ENCODE measurements at places on chromosomes 16 and 17.

- no peak overlapping the region for H3K27ac ChIP-seq
- no peaks in the 10 kb centered on the region for H3K36me3 ChIP-seq
- peaks cover 8% of the 10 kb centered on the region for H3K4me1 ChIP-seq
- no peaks in the 10 kb centered on the region for H3K27me3 ChIP-seq
- DNase-seq: no peak
These were observed 5.6 kb downstream of the IGF2BP1 start for GRCh38 chr17:49002766-49003165.

DNA sequence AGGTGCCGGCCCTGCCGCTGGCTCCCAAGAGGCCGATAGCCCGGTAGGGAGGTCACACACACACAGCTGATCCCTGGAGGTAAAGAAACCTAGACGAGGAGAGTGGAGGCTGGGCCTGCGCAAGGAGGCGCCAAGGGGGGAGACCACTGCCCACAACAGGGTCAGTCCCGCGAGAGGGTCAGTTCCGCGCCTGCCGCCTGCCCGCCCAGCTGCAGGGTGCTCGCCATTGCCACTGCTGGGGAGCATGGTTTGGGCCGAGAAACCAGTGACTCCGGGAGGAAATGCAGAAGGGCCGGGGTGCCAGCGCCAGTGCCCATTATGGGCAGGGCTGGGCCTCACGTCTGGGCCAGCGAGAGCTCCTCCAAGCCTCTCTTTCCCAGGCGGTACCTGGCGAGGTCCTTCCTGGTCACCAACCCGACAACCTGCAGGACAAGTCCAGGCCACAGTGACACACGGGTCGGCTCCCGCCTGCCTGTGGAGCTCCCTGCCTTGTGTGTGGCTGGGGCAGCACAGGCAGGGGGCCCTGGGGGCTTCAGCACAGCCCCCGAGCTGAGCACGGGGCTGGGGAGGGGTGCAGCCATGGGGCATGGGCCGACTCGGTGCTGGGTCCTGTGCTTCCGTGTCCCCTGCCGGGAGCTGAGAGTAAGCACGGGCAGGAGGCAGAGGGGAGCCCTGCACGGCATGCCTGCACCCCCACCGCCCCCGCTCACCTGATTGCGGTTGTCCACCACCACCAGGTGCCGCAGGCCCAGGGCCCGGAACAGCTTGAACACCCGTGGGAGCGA lies 2.1 kb upstream of the CCDC154 start:
- no peak for DNase-seq
- H3K36me3 ChIP-seq: peaks cover 9% of the 10 kb centered on the region
- no peaks in the 10 kb centered on the region for H3K27me3 ChIP-seq
- no peak overlapping the region for H3K27ac ChIP-seq
- H3K4me1 ChIP-seq: no peaks in the 10 kb centered on the region
- H3K4me3 ChIP-seq: no peak overlapping the region

DNA sequence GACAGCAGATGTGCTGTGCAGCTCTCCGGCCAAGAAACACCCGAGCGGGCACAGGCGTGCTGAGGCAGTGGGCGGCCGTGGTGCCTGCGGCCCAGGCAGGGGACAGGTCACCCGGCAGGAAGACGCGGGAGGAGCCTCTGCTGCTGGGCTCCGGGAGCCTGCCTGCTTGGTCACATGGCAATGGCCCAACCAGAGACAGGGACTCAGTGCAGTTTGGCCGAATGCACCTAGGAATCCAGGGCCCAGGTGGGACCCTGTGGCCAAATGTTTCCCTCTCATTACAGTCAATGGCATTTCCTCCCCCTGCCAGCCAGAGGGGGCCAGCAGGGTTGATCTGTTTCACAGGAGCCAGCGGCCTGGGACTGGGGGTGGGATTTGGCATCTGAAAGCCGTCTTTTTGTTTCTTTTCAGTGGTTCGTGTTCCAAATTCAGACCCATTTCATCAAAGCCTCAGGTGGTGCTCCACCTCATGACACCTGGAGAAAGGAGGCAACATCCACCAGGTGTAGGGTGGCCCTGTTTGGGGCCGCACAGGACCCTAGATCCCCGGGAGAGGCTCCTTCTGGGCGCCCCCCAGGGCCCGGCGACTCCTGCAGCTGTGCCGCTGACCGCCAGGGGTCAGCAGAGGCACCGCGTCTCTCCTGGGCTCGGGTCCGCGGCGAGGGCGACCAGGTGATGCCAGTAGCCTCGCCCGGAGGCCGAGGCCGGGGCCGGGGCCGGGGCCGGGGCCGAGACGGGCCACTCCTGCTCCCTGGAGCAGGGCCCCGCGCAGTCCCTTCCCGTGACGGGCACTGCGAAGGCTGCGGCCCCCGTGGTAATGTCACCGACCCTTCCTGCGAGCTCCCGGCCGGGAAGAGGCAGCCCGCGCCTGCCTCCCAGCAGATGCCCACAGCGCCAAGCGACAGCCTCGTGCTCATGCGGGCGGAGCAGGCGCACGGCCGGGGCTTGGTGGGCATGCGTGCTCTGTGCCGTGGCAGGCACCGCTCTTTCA lies 118.5 kb downstream of the C16orf78 start:
- H3K4me1 ChIP-seq: peaks cover 8% of the 10 kb centered on the region
- H3K4me3 ChIP-seq: no peak overlapping the region
- DNase-seq: peak; percentile 37
- no peak overlapping the region for H3K27ac ChIP-seq
- no peaks in the 10 kb centered on the region for H3K27me3 ChIP-seq

DNA sequence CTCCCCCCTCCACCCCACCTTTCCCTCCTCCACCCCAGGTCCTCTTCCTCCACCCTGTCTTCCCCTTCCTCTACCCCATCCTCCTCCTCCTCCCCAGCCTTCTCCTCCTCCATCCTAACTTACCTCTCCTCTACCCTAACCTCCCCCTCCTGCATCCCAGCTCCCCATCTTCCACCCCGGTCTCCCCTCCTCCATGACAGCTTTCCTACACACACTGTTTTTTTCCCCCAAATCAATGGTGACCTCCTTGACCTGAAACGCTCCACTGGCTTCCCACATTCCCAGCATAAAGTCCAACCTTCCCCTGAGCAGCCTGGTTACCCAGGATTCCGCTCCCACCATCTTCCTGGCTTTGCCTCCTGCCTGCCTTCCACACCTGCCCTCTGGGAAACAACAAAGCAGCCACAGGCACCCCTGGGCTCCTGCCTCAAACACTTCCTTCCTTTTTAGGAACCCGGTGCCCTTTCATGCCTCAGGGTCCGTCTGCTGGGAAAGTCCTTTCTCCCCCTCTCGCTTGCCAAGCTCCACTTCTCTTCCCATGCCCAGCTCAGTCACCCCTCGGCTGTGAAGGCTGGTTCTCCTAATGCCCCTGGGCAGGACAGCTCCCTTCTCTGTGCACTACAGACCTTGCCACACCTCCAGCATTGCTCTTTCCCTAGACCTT lies 2.1 kb downstream of the RGS9 start:
- no peaks in the 10 kb centered on the region for H3K36me3 ChIP-seq
- H3K4me3 ChIP-seq: no peak overlapping the region
- DNase-seq: no peak

DNA sequence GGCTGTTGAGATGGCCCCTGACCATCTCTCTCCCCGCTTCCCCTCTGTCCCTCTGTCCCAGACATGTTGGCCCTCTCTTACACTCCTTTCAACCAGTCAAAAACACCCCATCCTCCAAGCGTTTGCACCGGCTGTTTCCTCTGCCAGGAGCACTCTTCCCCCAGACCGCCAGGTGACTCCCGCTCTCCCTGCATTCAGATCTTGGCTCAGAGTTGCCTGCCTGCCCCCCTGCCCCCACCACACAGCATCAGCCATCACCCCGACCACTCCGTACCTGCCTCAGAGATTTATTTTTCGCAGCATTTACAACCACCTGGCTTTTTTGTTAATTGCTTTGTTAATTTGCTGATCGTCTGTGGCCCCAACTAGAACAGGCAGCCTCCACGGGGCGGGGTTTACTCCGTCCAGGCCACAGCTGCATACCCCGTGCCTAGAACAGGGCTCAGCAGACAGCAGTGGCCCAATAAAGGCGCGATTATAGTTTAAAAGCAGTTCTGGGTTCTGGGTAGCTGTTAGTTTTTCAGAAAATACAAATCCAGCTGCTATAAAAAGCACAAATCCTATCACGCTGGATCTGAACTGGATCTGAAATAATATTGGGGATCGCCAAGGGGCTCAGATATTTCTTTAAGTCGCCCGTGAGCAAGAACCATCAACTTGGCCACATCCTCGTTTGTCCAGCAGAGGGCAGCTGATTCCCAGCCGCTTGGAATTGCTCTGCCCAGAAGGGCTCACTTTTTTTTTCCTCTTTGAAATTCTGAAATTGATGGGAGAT lies 173.6 kb downstream of the IRF8 start:
- H3K4me1 ChIP-seq: no peaks in the 10 kb centered on the region
- no peak overlapping the region for H3K4me3 ChIP-seq
- DNase-seq: peak; percentile 74
- no peaks in the 10 kb centered on the region for H3K36me3 ChIP-seq
- H3K27ac ChIP-seq: no peak overlapping the region
- no peaks in the 10 kb centered on the region for H3K27me3 ChIP-seq

DNA sequence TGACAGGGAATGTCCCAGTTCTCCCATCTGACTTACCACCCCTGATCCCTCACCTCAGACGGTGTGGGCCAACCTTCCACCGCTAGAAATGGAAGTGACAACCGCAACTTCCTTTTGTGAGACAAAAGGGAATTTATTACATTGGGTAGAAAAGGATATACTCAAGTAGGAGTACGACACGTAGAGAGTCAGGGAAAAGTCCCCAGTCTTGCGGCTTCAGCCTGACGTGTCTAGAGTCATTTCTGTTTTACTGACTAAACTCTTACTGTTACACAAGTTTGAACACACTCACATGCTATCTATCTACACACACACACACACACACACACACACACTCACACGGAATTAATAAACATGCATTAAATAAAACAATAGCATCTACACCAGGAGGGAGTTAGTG lies 178.9 kb downstream of the COPRS start:
- H3K4me3 ChIP-seq: no peak overlapping the region
- H3K4me1 ChIP-seq: no peaks in the 10 kb centered on the region

GRCh38 chr16:26204138-26204537 lies 512.4 kb downstream of the HS3ST4 start:
- DNase-seq: no peak
- H3K4me1 ChIP-seq: no peaks in the 10 kb centered on the region
- no peaks in the 10 kb centered on the region for H3K36me3 ChIP-seq
- no peak overlapping the region for H3K4me3 ChIP-seq
- no peaks in the 10 kb centered on the region for H3K27me3 ChIP-seq
- no peak overlapping the region for H3K27ac ChIP-seq

- DNase-seq: no peak
- no peak overlapping the region for H3K27ac ChIP-seq
- H3K4me3 ChIP-seq: no peak overlapping the region
- no peaks in the 10 kb centered on the region for H3K27me3 ChIP-seq
- no peaks in the 10 kb centered on the region for H3K4me1 ChIP-seq
These were observed 15.3 kb upstream of the FZD2 start for GRCh38 chr17:44541884-44542581.

GRCh38 chr16:64864232-64864809 lies 257.5 kb downstream of the CDH11 start:
- no peaks in the 10 kb centered on the region for H3K4me1 ChIP-seq
- H3K27me3 ChIP-seq: no peaks in the 10 kb centered on the region
- H3K27ac ChIP-seq: no peak overlapping the region

- no peaks in the 10 kb centered on the region for H3K27me3 ChIP-seq
- H3K4me3 ChIP-seq: no peak overlapping the region
- no peak overlapping the region for H3K27ac ChIP-seq
- H3K36me3 ChIP-seq: no peaks in the 10 kb centered on the region
These were observed 10.0 kb downstream of the CEP295NL start for GRCh38 chr17:78892936-78893379.

GRCh38 chr17:81566461-81567126 lies 14.4 kb upstream of the FAAP100 start:
- H3K36me3 ChIP-seq: peaks cover 25% of the 10 kb centered on the region
- peaks cover 24% of the 10 kb centered on the region for H3K4me1 ChIP-seq
- no peaks in the 10 kb centered on the region for H3K27me3 ChIP-seq
- H3K4me3 ChIP-seq: no peak overlapping the region
- H3K27ac ChIP-seq: peak overlapping the region; percentile 81

DNA sequence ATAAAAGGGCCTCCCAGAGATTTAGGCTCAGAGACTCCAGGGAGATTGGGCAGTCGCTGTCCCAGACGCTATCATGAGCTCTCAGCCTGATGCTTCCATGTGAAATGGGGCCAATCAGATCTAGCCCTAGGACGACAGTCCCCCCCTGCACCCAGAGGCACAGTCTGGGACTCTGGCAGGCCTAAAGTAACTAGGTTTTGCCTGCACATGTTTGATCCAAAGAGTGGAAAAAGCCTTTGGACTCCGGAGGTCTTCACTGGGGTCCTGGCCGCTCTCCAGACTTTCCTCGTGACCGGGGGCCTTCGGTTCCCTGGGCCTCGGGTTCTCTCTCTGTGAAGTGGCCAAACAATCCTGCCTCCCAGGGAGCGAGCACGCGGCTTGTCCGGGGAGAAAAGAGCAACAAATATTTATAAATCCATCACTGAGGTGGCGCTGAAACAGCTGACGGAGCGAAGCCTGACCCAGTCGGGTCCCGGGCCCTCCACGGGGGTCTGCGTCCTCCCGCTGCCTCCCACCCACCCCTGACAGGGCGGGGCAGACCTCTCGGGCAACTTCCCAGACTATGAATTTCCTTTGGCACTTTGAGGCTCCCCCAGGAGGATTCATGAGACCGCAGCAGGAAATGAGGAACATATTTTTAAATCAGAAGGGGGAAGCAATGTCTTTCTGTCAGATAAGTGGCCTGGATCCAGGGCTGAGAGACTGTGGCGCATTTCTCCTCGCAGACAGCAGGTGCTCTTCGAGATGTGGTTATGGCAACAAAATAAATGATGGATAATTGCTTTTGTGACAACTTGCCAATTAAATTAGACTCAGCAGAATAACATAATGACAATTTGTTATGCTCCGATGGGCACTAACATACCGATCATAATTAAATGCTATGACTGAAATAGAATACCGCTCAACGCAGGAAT lies 38.9 kb downstream of the MRPS23 start:
- H3K4me1 ChIP-seq: peaks cover 12% of the 10 kb centered on the region
- no peak overlapping the region for H3K4me3 ChIP-seq
- H3K36me3 ChIP-seq: no peaks in the 10 kb centered on the region
- DNase-seq: peak; percentile 48
- peak overlapping the region; percentile 58 for H3K27ac ChIP-seq

GRCh38 chr17:50916026-50916707 lies 50.0 kb upstream of the TOB1 start:
- no peaks in the 10 kb centered on the region for H3K27me3 ChIP-seq
- no peaks in the 10 kb centered on the region for H3K36me3 ChIP-seq
- H3K4me1 ChIP-seq: peaks cover 89% of the 10 kb centered on the region
- no peak for DNase-seq
- H3K4me3 ChIP-seq: no peak overlapping the region
- peak overlapping the region; percentile 74 for H3K27ac ChIP-seq

Measured in body of pancreas (tissue), 4 donors.